ENCODE measurements at places on chromosomes 3 and 15. TPM values are rescaled to one million over a fixed set of nuclear protein-coding genes. Genes with fewer than 3 reads are reported as not detected.

- no peak for DNase-seq
- H3K27ac ChIP-seq = no peak overlapping the region
- H3K4me3 ChIP-seq = no peak overlapping the region
- H3K36me3 ChIP-seq = no peaks in the 10 kb centered on the region
- no peaks in the 10 kb centered on the region for H3K4me1 ChIP-seq
These were observed 6.2 kb downstream of the ZNF385D start for GRCh38 chr3:21744793-21745192.

- H3K4me3 ChIP-seq = peak overlapping the region; percentile 77
- H3K27ac ChIP-seq = peak overlapping the region; percentile 76
- H3K36me3 ChIP-seq = no peaks in the 10 kb centered on the region
- H3K4me1 ChIP-seq = peaks cover 30% of the 10 kb centered on the region
These were observed 3.5 kb upstream of the MNS1 start for GRCh38 chr15:56468401-56468800.

Gene NTRK3
- total RNA-seq = not detected

Gene RETNLB
- not detected for total RNA-seq

DNA sequence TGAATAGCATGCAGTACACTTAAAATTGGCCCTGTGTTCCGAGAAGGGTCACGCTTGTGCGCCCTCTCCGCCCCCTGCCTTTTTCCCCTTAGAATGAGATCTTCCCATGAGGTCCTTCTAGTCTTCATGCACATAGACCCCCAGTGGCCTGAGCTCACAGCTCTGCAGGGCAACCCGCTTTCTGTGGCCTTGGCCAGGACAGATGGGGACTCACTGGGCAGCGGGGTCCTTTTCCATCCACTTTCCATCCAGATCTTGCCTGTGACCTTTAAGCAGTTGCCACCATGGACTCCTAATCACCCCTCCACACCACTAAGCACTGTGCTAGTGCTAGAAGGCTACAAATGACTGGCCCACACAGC, 244.4 kb downstream of the UACA start:
- no peak for DNase-seq
- peaks cover 25% of the 10 kb centered on the region for H3K27me3 ChIP-seq
- no peak overlapping the region for H3K27ac ChIP-seq
- no peaks in the 10 kb centered on the region for H3K4me1 ChIP-seq
- H3K4me3 ChIP-seq = no peak overlapping the region

Gene SLC27A2
- 12.5 TPM for total RNA-seq

- H3K27ac ChIP-seq = no peak overlapping the region
- DNase-seq = no peak
- peaks cover 50% of the 10 kb centered on the region for H3K36me3 ChIP-seq
- H3K27me3 ChIP-seq = no peaks in the 10 kb centered on the region
- H3K4me1 ChIP-seq = peaks cover 3% of the 10 kb centered on the region
These were observed 24.6 kb downstream of the TRA2B start for GRCh38 chr3:185912929-185913901.

- H3K4me3 ChIP-seq = no peak overlapping the region
- H3K4me1 ChIP-seq = peaks cover 4% of the 10 kb centered on the region
- H3K27me3 ChIP-seq = peaks cover 18% of the 10 kb centered on the region
These were observed 122.7 kb downstream of the PLD1 start for GRCh38 chr3:171687581-171687980.

Gene RASGRF1
- not detected for total RNA-seq

DNA sequence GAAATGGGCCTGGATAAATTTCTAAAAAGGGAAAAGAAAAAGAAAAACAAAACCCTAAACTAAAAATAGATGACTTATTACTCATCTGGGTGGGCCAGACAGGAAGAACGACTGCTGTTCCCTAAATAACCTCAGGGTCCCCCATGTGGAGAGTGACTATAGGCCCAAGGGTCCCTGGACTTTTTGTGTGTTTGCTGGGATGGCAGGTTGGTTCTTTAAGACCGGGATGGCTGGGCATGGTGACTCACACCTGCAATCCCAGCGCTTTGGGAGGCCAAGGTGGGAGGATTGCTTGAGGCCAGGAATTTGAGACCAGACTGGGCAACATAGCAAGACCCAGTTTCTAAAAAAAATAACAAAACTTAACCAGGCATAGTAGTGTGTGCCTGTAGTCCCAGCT, 43.8 kb upstream of the TRA2B start:
- no peak overlapping the region for H3K27ac ChIP-seq
- no peak overlapping the region for H3K4me3 ChIP-seq
- peaks cover 12% of the 10 kb centered on the region for H3K4me1 ChIP-seq
- H3K27me3 ChIP-seq = peaks cover 20% of the 10 kb centered on the region
- H3K36me3 ChIP-seq = no peaks in the 10 kb centered on the region

DNA sequence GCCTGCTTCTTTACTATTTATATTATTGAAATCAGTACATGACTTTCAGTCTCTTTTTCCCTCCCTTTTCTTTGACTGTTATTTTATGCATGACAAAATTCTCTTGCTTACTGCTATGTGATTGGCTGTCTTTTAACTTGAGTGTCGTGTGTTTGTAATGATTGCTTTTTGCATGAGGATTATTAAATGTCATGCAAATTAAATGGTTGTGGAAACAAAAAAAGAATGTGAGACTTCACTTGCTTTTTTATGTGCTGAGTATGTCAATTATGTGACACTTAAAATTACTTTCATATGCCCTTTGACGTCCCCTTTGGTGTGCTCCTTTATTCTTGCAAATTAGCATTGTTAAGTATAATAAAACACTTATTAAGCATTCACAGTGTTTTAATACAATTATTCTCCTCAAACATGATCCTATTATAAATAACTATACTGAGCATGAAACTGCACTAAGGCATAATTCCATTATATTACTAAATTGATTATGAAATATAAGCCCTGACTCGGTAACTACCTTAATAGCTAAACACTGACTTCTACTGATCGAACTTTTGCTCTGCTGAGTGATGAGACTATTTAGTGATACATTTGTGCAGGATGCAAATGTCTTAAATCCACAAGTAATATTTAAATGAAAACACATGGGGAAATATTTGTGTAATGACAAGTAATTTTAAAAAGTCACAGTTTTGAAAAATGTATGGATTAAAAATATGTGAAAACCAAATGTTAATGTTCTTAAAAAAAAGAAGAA, 401.7 kb downstream of the NLGN1 start:
- DNase-seq = no peak
- H3K4me1 ChIP-seq = no peaks in the 10 kb centered on the region
- H3K27me3 ChIP-seq = no peaks in the 10 kb centered on the region
- no peak overlapping the region for H3K27ac ChIP-seq
- H3K36me3 ChIP-seq = no peaks in the 10 kb centered on the region
- no peak overlapping the region for H3K4me3 ChIP-seq

Gene CD276
- total RNA-seq = not detected

DNA sequence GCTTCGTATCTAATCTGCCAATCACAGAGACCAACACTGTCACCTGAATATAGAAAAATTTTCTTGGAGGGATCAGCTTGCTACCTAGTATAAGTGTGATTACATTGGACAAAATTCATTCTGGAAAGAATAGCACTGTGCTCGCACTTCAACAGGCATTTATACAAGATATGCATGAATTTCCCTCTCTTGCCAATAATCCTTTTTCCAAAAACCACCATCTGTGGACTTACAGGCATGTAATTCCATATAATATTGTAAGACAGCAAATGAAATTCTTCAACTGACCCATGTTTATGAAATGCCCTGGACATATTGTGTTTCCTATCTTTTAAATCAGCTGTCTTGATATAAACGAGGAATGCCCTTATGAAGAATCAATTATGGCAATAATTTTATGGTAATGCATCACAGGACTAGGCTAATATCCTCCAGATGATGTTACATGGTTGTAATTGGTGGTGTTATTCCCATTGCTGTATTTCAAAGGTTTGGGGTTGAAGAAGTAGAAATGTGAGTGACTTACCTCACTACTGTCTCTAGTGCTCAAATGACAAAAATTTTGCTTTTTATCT, 861.4 kb upstream of the NECTIN3 start:
- no peak for DNase-seq
- no peaks in the 10 kb centered on the region for H3K4me1 ChIP-seq
- no peaks in the 10 kb centered on the region for H3K36me3 ChIP-seq
- H3K4me3 ChIP-seq = no peak overlapping the region

Gene CCR9
- not detected for total RNA-seq

- DNase-seq = peak; percentile 65
- no peaks in the 10 kb centered on the region for H3K27me3 ChIP-seq
- no peak overlapping the region for H3K4me3 ChIP-seq
- H3K36me3 ChIP-seq = peaks cover 35% of the 10 kb centered on the region
- H3K4me1 ChIP-seq = peaks cover 2% of the 10 kb centered on the region
These were observed 12.9 kb downstream of the OPA1 start for GRCh38 chr3:193605876-193606275.

GRCh38 chr3:111227216-111227615, 155.6 kb downstream of the NECTIN3 start:
- H3K4me1 ChIP-seq = peaks cover 18% of the 10 kb centered on the region
- no peaks in the 10 kb centered on the region for H3K27me3 ChIP-seq
- no peak overlapping the region for H3K4me3 ChIP-seq
- H3K36me3 ChIP-seq = peaks cover 9% of the 10 kb centered on the region
- H3K27ac ChIP-seq = no peak overlapping the region
- no peak for DNase-seq

GRCh38 chr3:133835961-133836360, 30.3 kb downstream of the SRPRB start:
- no peak overlapping the region for H3K27ac ChIP-seq
- no peak overlapping the region for H3K4me3 ChIP-seq
- peaks cover 2% of the 10 kb centered on the region for H3K27me3 ChIP-seq

Gene C3orf20
- total RNA-seq = 0.10 TPM

DNA sequence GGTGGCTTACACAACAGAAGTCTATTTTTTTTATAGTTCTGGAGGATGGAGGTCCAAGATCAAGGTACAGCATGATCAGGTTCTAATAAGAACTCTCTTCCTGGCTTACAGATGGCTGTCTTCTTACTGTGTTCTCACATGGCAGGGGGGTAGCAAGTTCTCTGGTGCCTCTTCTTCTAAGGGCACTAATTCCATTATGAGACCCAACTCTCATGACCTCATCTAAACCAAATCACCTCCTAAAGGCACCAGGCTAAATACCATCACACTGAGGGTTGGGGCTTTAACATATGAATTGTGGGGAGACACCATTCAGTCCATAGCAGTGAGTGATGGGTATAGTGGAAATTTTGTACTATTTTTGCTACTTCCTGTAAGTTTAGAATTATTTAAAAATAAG, 75.2 kb upstream of the SLC4A7 start:
- no peak overlapping the region for H3K27ac ChIP-seq
- peaks cover 4% of the 10 kb centered on the region for H3K27me3 ChIP-seq
- H3K4me1 ChIP-seq = no peaks in the 10 kb centered on the region
- H3K36me3 ChIP-seq = no peaks in the 10 kb centered on the region
- no peak overlapping the region for H3K4me3 ChIP-seq

- H3K4me1 ChIP-seq = no peaks in the 10 kb centered on the region
- H3K4me3 ChIP-seq = no peak overlapping the region
- DNase-seq = no peak
- H3K36me3 ChIP-seq = no peaks in the 10 kb centered on the region
These were observed 290.5 kb downstream of the NAALADL2 start for GRCh38 chr3:175149675-175150074.

Gene GOLGA6L7
- total RNA-seq = not detected

- H3K36me3 ChIP-seq = no peaks in the 10 kb centered on the region
- H3K27me3 ChIP-seq = no peaks in the 10 kb centered on the region
- H3K27ac ChIP-seq = no peak overlapping the region
- no peaks in the 10 kb centered on the region for H3K4me1 ChIP-seq
These were observed 114.5 kb downstream of the RARB start for GRCh38 chr3:25542492-25543039.

Gene SAMMSON
- total RNA-seq = not detected

Gene THRB
- total RNA-seq = not detected

- no peak for DNase-seq
- no peaks in the 10 kb centered on the region for H3K36me3 ChIP-seq
- no peaks in the 10 kb centered on the region for H3K4me1 ChIP-seq
- H3K4me3 ChIP-seq = no peak overlapping the region
- peaks cover 8% of the 10 kb centered on the region for H3K27me3 ChIP-seq
These were observed 31.1 kb upstream of the SPATA12 start for GRCh38 chr3:57029383-57029782.

Gene KNG1
- total RNA-seq = not detected

DNA sequence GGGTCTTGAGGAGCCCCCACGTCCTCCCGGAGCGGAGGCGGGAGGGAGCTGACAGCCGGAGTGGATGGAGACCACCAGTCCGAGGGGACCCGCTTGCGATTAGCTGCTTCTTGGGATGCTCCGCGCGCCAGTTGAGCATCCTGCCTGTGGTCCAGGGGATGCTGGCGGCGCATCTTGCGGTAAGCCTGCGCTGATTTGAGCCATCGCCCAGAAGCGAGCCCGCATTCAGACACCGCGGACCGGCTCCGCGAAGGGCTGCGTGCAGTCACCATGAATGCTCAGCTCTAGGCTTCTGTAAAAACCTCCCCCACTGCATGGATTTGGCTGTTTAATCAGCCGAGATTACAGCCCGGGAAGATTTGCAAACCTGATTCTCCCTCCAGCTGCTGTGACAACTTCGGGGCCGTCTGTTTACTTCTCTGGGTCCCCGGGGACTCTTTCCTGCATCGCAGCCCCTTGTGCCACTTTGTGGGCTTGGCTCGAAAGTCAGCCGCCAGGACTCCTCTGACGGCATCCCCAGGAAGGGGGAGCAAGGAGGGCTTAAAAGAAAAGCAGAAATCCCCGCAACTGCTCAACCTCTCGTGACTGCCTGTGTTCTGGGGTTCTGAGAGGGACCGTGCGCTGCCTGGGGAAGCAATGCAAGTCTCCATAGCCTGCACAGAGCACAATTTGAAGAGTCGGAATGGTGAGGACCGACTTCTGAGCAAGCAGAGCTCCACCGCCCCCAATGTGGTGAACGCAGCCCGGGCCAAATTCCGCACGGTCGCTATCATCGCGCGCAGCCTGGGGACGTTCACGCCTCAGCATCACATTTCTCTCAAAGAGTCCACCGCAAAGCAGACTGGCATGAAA, 171.1 kb downstream of the KCNAB1 start:
- no peak overlapping the region for H3K27ac ChIP-seq
- H3K4me3 ChIP-seq = no peak overlapping the region
- no peak for DNase-seq
- H3K36me3 ChIP-seq = no peaks in the 10 kb centered on the region
